CD8-positive, alpha-beta memory T cell (primary cell): ENCODE measurements at places on chromosomes 5 and 9. TPM values are rescaled to one million over a fixed set of nuclear protein-coding genes. Genes with fewer than 3 reads are reported as not detected.

FAM78A gene
- total RNA-seq = 43.6 TPM

- no peak for DNase-seq
- H3K27ac ChIP-seq = no peak overlapping the region
- H3K4me3 ChIP-seq = no peak overlapping the region
- H3K4me1 ChIP-seq = no peaks in the 10 kb centered on the region
- H3K36me3 ChIP-seq = no peaks in the 10 kb centered on the region
Observed at GRCh38 chr9:117088140-117088539, 326.7 kb downstream of the ASTN2 start.

DNA sequence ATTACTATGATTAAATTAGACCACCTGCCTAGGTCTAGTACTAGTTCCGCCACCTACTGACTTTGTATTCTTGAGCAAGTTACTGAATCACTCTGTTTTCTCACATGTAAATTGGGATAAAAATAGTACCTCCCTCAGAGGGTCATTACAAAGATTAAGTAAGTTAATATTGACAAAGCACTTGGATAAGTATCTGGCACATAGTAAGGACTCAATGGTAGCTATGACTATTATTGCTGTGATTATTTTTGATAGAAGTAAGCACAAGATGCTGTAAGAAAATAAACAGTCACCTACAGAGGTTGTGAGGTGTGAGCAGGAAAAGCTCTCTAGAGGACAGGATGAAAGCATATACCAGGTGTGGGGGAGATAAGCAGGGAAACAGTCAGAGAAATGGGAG lies 173.1 kb upstream of the PAPPA start:
- H3K4me1 ChIP-seq = no peaks in the 10 kb centered on the region
- no peaks in the 10 kb centered on the region for H3K36me3 ChIP-seq
- DNase-seq = no peak
- H3K27me3 ChIP-seq = no peaks in the 10 kb centered on the region

HK3 gene
- 1.5 TPM for total RNA-seq

- H3K4me1 ChIP-seq = peaks cover 39% of the 10 kb centered on the region
- H3K4me3 ChIP-seq = peak overlapping the region; percentile 99
- no peak for DNase-seq
- H3K27ac ChIP-seq = peak overlapping the region; percentile 38
- H3K36me3 ChIP-seq = no peaks in the 10 kb centered on the region
Observed at GRCh38 chr9:86352440-86353077, 1.7 kb downstream of the TUT7 start.

SYNPO gene
- not detected for total RNA-seq
